ENCODE measurements at places on chromosomes 3 and 15. TPM values are rescaled to one million over a fixed set of nuclear protein-coding genes. Genes with fewer than 3 reads are reported as not detected.

DNA sequence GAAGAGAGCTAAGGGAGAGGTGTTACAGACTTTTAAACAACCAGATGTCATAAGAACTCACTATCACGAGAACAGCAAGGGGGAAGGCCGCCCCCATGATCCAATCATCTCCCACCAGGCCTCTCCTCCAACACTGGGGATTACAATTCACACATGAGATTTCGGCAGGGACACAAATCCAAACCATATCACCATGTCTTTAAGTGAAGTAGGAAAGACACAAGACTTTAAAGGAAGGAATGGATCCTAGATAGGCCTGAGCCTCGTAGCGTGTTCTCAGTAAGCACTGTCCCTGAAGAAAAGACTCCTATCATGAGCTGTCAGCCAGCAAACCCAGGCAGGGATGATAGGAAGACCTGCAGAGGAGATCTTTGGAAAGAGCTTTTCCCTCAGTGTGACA, 15.1 kb upstream of the RPS27L start:
- no peak for DNase-seq

DNA sequence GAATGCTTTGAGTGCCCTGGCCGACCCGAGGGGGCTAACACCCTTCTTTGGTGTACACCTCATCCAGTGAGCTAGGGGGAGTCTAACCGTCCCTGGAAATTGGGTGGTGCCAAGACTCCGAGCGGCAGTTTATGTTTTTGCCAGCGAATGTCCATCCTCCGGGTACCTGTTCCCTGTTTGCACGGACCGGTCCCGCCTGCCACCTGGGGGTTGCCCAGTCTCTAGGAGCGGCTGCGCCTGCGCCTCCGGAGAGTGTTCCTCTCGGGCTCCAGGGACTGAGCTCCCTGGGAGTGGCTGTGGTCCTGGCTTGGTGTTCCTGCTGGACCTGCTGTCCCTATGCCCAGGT, 913 bp upstream of the WNT7A start:
- DNase-seq = no peak

- DNase-seq = no peak
Observed at GRCh38 chr3:89179355-89180001, 72.1 kb downstream of the EPHA3 start.

Gene WDR93
- total RNA-seq = 0.16 TPM

Measured in activated B cell treated with CpG ODN at 0.5 μM for 24 hours (primary cell).